ENCODE measurements at places on chromosomes 13 and 19. TPM values are rescaled to one million over a fixed set of nuclear protein-coding genes. Genes with fewer than 3 reads are reported as not detected.
A peak's percentile ranks its signal among the peaks of the same experiment; 100 is the strongest.

Gene SHANK1
- 6.5 TPM for total RNA-seq

DNA sequence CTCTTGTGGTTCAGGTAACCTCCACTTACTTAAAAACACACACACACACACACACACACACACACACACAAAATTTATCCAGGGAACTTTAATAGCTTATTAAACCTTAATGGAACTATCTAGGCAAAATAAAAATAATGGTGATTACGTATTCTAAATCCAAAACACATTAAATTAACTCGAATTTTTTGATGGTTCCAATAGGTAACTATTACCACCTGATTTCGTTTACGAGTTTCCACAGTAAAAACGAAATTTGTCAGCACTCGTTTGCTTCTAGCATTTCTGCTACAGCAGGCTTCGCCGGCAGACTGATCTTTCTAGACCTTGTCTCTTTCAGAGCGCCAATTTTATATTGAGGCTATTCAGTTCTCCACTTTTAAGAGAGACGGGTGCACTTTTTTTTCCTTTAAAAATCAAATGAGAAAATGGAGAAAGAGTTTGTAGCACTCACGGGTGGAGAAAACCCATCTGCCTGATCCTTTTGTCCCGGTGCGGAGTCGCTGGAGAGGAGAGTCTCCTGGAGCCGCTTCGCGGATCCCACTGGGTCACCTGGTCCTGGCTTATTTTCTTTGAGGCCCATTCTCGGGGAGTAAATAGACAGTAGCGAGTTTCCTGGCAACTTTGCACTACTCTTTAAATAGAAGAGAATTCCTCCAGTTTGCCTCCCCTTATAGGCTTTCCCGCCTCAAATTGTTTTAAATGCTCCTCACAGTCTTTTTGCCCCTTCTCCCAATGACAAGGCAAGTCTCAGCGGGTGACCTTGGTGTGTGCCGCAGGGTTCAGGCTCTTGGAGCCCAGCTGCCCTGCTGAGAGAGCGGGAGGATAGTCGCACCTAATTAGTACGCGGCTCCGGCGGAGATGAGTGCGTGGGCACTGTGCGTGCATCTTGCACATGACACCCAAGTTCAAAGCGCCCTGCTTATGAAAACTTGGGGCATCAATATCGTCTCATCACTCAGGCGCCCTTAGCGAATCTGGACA is 117.0 kb downstream of the KCNRG start:
- DNase-seq, result no peak

- no peak for DNase-seq
Observed at GRCh38 chr19:55082020-55082851, 6.6 kb downstream of the EPS8L1 start.

DNA sequence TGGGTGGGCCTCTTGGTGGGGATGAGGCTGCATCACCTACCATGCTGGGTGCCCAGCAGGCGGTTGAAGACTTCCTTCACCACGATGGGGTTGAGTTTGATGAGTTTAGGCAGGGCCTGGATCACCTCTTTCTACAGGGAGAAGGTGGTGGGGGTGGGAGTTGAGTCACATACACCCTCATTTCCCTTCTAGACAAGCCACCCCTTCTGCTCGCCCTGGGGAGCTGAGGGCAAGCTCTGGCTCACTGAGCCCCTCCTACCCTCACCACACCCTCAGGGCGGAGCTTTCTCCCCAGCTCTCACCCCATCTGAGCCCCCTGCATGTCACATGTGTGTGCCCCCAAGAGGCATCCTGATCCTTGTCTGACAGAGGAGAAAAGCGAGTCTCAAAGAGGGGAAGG is 7.6 kb upstream of the RSPH6A start:
- DNase-seq, result no peak

GRCh38 chr19:4851551-4852290 is 15.7 kb downstream of the PLIN3 start:
- DNase-seq, result peak; percentile 84

DNA sequence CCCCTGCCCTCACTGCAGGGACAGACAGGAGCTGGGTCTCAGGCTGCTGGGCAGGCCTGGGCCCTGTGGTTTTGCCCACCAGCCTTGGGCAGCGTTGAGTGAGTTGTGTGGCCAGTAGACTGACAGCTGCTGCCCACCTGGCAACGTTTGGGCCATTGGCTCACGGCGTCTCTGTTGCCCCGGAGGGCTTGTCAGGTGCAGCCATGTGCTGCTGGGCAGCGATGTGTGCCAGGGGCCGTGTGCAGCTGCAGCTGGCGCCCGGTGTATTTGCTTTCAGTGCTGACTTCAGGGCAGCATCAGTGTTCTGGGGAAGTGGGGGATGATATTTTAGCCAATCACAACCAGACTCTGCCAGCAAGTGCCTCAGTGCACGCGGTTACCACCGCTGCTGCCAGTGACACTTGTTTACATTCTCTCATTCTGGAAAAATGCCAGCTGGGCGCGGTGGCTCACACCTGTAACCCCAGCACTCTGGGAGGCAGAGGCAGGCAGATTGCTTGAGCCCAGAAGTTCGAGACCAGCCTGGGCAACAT is 10.6 kb downstream of the FZR1 start:
- DNase-seq, result no peak
